ENCODE measurements at places on chromosomes 16 and 17.
A peak's percentile ranks its signal among the peaks of the same experiment; 100 is the strongest.

DNA sequence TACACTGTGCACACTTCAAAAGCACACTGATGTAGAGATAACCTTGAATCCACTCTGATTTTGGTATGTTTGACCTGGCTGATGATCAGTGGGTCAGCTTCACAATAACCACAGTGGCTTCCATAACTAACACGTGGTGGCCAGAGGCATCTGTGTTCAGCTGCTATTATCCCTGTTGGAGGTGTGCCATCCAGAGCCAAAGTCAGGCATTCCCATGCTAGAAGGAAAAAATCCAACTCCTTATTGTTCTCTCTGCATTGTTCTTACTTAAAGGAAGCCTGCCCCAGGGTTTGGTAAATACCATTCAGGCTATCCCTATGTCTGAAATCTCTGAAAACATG, 127.3 kb upstream of the MON1B start:
- DNase-seq: no peak

- DNase-seq: peak; percentile 74
These were observed 188.2 kb downstream of the FTO start for GRCh38 chr16:53892155-53892554.

- DNase-seq: no peak
These were observed 16.8 kb downstream of the PDK2 start for GRCh38 chr17:50111673-50112655.

GRCh38 chr16:85101956-85102630, 10.2 kb downstream of the CIBAR2 start:
- DNase-seq: no peak

DNA sequence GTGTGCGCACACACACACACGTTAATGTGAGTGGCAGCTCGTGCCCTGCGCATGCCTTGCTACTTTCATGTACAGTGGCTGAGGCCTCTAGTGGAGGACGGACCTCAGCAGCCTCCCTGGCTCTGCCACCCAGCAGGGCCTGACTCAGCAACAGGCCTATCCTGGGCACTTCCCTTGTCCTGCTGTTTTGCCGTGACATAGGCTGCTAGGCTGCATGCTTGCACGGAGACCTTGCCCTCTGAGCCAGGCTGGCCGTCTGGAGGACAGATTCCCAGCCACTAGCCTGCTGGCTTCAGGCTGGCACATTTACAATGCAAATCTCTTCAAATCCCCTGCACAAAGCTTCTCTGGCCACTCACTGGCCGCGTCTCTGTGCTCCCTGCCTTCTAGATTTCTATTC, 9.5 kb downstream of the RNF213 start:
- DNase-seq: peak; percentile 76

GRCh38 chr17:79623786-79624717, 13.2 kb upstream of the RBFOX3 start:
- DNase-seq: no peak

- peak; percentile 46 for DNase-seq
These were observed 568 bp upstream of the TNK1 start for GRCh38 chr17:7380321-7380720.

- DNase-seq: no peak
These were observed 16.1 kb upstream of the NAGS start for GRCh38 chr17:43988301-43988700.

DNA sequence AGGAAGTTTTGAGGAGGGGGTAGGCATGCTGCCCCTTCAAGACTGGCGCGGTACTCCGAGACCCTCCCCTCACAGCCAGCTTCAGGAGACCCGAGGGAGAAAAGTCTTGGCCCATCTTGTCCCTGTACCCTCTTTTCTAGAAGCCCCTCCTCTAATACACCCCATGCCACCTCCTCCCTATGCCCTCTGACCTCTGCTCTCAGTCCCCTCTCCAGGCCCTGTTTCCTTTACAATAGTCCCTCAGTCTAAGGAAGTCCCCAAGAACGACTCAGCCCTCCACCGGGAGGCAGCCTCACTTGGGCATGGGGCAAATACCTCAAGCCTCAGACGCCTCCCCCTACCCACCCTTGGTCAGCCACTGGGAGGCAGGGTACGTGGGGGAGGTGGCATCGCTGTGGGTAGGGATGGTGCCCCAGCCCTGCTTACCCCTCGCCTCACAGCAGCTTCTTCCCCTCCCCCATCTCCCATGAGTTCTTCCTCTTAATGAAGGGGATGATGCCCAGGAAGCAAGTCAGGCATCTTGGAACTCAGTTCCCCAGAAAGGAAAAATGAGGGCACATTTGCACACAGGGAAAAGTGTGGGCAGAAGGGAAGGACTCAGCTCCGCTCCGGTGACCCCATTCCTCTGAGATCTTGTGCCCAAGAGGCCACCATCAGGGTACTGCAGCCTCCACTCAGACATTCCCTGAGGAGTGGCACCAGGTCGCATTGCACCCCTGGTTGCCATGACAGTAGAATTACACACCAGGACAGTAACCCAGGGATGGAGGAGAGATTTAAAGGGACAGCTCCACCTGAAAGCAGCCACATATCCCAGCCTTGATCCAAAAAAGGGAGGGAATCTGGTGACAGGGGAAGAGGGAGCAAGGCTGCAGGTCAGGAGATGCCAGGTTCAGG, 6.2 kb downstream of the MPP2 start:
- DNase-seq: peak; percentile 53

DNA sequence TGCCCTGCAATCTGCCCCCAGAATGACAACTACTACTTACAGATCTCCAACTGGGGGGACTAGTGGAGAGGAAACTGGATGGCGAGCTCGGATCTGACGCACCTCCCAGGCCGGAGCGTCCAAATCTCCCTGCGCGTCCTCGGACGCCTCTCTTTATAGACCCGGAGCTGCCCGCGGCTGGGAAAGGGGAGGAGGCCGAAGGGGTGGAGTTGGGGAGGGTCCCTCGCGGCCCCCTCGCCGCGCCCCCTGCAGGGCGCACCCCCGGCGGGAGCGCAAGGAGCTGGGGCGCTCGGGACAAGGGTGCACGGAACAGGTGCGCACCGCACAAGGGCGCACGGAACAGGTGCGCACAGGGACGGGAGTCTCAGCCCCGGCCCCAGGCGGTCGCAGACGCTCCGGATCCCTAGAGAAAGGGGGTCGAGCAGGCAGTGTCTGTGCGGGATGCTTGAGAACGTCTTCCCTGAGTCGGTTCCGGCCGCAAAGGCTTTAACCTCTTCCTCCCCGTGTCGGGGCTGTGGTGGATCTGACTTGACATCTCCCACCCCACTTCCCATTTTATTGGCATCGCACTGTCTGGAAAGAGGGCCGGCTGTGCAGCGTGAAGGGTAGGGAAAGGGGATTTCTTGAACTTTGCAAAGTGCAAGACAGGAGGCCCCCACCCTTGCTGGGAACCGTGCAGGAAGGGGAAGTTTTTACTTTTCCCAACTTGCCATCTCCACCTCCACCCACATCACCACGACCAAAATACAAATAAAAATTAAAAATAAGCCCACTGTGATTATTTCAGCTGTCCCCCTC, at the start of gene MYH11:
Gene MYH11 (minus strand): TSS at position 128 of the 798 bp plus-strand sequence. CDS start 18,776 bp downstream, outside the sequence.
- DNase-seq: peak; percentile 83

- DNase-seq: no peak
These were observed 15.7 kb upstream of the ATF7IP2 start for GRCh38 chr16:10370096-10370726.
